ENCODE measurements at places on chromosomes 3 and 15. TPM values are rescaled to one million over a fixed set of nuclear protein-coding genes. Genes with fewer than 3 reads are reported as not detected.

LDHAL6B gene
- total RNA-seq, result not detected

PATL2 gene
- total RNA-seq, result 0.33 TPM

NRROS gene
- not detected for total RNA-seq

SLC12A1 gene
- not detected for total RNA-seq

GOLIM4 gene
- total RNA-seq, result 16.7 TPM

CLDN11 gene
- not detected for total RNA-seq

CX3CR1 gene
- total RNA-seq, result 0.09 TPM

TMC3 gene
- not detected for total RNA-seq

MAP1A gene
- total RNA-seq, result 0.99 TPM

ZNF620 gene
- 1.9 TPM for total RNA-seq

All from A549 treated with DMSO at 1 μM for 4 hours (cell line).